Dermis blood vessel endothelial cell (primary cell): ENCODE measurements at places on chromosomes 12 and 14. TPM values are rescaled to one million over a fixed set of nuclear protein-coding genes. Genes with fewer than 3 reads are reported as not detected.

Gene USP44
- 3.4 and 5.4 TPM in 2 replicates for total RNA-seq

Gene C12orf42
- 0.05 TPM in 1 of 2 replicates, not detected in the other for total RNA-seq

GRCh38 chr12:26172539-26172938, 22.8 kb upstream of the SSPN start:
- no peak for DNase-seq

DNA sequence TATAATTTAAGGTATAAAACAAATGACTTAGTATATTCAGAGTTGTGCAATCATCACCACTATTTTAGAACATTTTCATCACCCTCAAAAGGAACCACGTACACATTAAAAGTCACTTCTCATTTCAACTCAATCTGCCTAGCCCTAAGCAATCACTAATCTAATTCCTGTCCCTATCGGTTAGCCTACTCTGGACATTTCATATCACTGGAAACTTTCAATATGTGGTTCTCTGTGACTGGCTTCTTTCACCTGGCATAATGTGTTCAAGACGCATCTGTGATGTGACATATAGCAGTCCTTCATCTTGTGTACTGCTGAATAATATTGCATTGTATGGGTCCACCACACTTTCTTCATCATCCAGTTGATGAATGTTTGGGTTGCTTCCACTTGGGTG, 15.4 kb upstream of the PIWIL1 start:
- no peak for DNase-seq

DNA sequence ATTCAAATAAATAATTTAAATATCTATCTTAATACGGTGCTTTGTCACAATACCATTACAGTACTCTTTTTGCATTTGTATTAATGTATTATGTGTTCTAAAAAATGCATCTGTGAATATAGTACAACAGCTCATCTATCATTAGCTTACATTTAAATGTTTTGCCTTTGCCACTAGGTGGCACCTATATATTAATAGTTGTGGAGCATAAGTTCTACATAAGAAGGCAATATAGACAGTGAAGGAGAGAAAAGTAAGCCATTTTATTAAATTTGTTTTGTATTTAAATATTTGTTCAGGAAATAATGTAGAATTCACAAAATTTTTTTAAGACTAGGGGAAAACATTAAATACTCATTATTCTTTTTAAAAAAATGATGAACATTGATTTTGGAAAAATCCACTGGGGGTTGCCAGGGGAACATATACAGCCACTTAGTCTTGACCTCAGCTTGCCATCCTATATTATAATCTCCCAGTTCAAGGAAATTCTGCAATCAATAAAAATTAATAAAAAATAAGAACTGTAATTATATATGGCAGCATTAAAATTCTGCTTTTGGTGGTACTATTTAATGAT, 9.8 kb downstream of the CCER1 start:
- DNase-seq: peak; percentile 48

GRCh38 chr12:61694214-61694613, 566.0 kb upstream of the USP15 start:
- no peak for DNase-seq

DNA sequence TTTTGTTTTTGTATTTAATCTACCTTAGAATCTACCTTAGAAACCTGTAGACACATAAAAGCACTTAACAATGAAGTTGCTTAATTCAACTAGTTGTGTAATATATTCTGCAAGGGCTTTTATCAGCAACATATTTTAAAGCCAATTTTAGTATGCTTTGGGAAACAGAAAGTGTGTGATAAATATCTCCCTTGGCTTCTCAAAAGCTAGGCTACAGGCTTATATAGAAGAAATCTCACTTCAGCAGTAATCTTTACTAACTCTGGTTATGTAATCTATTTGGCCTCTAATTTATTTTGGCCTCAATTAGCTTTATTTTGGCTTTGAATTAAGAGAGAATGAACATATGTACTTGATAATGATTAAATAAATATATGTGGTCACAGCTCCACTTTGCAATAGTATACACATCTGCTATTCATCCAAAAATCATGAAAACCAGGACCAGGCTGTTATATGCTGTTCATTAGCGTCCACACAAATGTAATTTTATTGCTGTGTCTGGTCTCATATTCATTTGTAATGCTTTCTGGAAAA, 37.2 kb downstream of the LRP6 start:
- no peak for DNase-seq

GRCh38 chr14:22641846-22642245, 2.3 kb downstream of the OR6J1 start:
- no peak for DNase-seq

- DNase-seq: no peak
Observed at GRCh38 chr12:43347026-43347425, 205.0 kb downstream of the ADAMTS20 start.
